Activated CD8-positive, alpha-beta memory T cell treated with anti-CD3 and anti-CD28 coated beads, Interleukin-2, amount 10 ng/mL, durations not matched to agents 7 days and 5 days (primary cell): ENCODE measurements at places on chromosomes 2 and 18. TPM values are rescaled to one million over a fixed set of nuclear protein-coding genes. Genes with fewer than 3 reads are reported as not detected.

Gene RND3
- not detected for total RNA-seq

Gene EGR4
- total RNA-seq: 0.15 TPM

Gene RASGRP3
- total RNA-seq: 22.9 TPM

Gene IL1R2
- total RNA-seq: 0.88 TPM

Gene REV1
- total RNA-seq: 37.7 TPM

- H3K27me3 ChIP-seq: no peaks in the 10 kb centered on the region
- no peaks in the 10 kb centered on the region for H3K36me3 ChIP-seq
- H3K4me1 ChIP-seq: no peaks in the 10 kb centered on the region
Measured at GRCh38 chr2:118657466-118657865, 190.0 kb downstream of the EN1 start.

DNA sequence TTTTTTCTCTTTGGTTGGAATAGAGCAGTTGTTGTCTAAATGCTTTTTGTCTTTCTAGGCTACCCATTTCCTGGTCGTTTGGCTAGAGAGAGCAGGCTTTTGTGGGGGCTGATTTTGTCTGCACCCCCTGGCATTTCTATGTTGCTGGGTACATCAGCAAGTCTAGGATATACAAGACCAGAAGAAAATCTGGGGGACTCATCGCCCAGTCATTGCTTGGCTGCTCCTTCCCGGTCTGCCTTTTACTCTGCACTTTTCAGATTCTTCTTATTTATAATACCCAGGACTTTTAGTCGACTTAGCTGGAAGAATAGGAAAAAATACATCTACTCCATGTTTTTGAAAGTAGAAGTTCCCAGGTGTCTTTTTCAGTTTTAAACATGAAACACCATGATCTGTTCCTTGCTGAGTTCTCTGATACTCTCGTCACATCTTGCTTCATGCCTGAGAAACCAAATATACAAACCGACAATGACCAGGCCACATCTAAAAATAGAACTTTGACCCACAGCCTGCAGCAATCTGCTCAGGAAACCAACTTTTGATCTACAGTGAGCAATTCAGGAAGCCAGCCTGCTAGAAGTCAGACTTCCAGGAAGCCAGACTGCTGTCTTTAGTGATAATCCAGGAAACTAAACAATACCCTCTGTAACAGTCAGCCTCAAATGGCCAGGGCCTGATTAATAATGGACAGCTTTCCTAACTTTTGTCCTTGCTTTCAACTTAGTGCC lies 163.8 kb upstream of the MEX3C start:
- no peak overlapping the region for H3K4me3 ChIP-seq
- peaks cover 15% of the 10 kb centered on the region for H3K27me3 ChIP-seq
- peaks cover 24% of the 10 kb centered on the region for H3K4me1 ChIP-seq
- DNase-seq: peak; percentile 65
- H3K27ac ChIP-seq: peak overlapping the region; percentile 77
- peaks cover 1% of the 10 kb centered on the region for H3K36me3 ChIP-seq

- H3K4me1 ChIP-seq: no peaks in the 10 kb centered on the region
- H3K27ac ChIP-seq: no peak overlapping the region
- H3K4me3 ChIP-seq: no peak overlapping the region
- DNase-seq: no peak
Measured at GRCh38 chr2:23114299-23114698, 270.7 kb upstream of the KLHL29 start.

- no peak overlapping the region for H3K27ac ChIP-seq
- H3K4me1 ChIP-seq: peaks cover 46% of the 10 kb centered on the region
- peaks cover 14% of the 10 kb centered on the region for H3K36me3 ChIP-seq
- H3K4me3 ChIP-seq: no peak overlapping the region
Measured at GRCh38 chr2:233380132-233380895, 26.0 kb downstream of the DGKD start.

DNA sequence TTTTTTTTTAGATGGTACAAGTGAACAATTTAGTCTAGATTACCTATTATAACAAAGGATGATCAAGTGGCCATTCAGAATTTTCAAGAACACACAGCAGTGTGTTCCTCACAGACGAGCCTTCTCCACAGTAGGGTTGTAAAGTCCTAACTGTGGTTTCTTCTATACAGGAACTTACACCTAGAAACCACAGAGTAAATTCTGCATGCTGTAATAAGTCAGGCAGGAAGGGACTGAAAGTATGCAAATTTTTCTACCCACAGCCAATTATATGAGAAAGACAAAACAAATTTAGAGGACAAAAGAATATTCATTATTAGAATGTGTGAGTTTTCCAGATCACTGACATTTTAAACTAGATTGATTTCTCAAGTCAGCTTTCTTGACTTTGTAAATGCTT lies 99.5 kb downstream of the RBMS1 start:
- H3K36me3 ChIP-seq: peaks cover 19% of the 10 kb centered on the region
- H3K27ac ChIP-seq: peak overlapping the region; percentile 80
- DNase-seq: no peak
- peaks cover 53% of the 10 kb centered on the region for H3K4me1 ChIP-seq
- no peaks in the 10 kb centered on the region for H3K27me3 ChIP-seq

DNA sequence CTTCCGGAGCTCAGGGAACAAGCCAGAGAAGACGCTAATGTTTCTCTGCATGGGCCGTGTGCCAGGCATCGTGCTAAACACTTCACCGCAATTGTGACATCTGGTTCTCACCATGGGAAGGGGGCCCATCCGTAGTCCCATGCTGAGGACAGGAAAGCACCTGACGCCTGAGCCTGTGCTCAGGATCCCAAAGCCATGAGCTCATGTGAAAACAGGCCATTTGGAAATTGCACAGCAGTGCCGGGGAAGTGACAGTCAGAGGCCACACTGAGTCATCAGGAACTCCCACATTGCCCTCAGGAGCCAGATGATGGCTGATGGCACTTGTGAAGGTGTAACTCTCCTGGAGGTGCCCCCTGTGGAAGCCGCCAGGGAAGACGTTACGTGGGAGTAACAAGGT lies 141.0 kb downstream of the INHBB start:
- peaks cover 3% of the 10 kb centered on the region for H3K27me3 ChIP-seq
- H3K4me1 ChIP-seq: no peaks in the 10 kb centered on the region
- no peaks in the 10 kb centered on the region for H3K36me3 ChIP-seq
- DNase-seq: no peak
- no peak overlapping the region for H3K4me3 ChIP-seq

DNA sequence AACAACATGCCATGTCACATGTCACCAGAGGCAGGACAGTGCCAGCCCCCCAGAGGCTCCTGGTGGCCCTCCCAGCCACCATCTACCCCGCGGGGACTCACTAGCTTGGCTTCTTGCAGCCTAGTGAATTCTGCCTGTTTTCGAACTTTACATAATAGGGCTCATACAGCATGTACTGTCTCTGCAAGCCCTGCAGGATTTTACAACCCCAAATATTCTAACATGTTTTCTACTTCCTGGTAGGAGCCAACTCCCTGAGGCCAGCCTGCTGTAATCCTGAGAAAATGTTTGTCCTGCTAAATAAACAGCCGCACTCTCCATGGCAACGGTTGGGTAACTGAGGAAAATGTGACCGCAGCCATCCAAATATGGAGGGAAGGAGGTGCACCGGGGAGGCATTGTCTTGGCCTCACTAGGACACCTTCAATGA lies 2.7 kb downstream of the PER2 start:
- no peak overlapping the region for H3K27ac ChIP-seq
- H3K4me3 ChIP-seq: no peak overlapping the region
- H3K4me1 ChIP-seq: peaks cover 25% of the 10 kb centered on the region
- DNase-seq: no peak
- H3K36me3 ChIP-seq: no peaks in the 10 kb centered on the region
- no peaks in the 10 kb centered on the region for H3K27me3 ChIP-seq
